Activated T-helper 2 cell treated with anti-CD3 and anti-CD28 coated beads, Interferon-gamma antibody, Interleukin-2, Interleukin-4, amounts not matched to agents 10 μg/mL and 5 μg/mL and 100 μg/mL, durations not matched to agents 14 hours and 24 hours and 36 hours (primary cell): ENCODE measurements at places on chromosomes 1 and 21. TPM values are rescaled to one million over a fixed set of nuclear protein-coding genes. Genes with fewer than 3 reads are reported as not detected.

DNA sequence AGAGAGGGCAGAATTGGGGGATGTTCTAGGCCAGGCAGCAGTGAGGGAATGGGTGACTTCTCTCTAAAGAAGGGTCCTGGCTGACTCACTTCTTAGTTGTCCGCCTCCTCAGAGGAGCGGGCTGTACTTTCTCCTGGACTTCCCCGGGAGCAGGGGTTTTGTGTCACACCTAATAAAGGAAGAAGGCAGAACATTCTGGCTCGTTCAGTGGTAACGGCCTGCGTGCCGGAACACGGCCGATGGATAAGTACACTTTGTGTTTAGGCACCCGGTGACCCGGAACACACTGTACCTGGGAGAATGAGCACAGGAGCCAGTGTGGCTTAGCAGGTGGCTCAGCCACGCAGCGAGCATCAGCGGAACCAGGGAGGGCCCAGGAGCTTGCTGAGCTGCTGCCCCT, 84.7 kb downstream of the FBXO2 start:
- no peaks in the 10 kb centered on the region for H3K36me3 ChIP-seq
- H3K27me3 ChIP-seq = no peaks in the 10 kb centered on the region
- H3K27ac ChIP-seq = no peak overlapping the region
- no peaks in the 10 kb centered on the region for H3K4me1 ChIP-seq
- no peak for DNase-seq

DNA sequence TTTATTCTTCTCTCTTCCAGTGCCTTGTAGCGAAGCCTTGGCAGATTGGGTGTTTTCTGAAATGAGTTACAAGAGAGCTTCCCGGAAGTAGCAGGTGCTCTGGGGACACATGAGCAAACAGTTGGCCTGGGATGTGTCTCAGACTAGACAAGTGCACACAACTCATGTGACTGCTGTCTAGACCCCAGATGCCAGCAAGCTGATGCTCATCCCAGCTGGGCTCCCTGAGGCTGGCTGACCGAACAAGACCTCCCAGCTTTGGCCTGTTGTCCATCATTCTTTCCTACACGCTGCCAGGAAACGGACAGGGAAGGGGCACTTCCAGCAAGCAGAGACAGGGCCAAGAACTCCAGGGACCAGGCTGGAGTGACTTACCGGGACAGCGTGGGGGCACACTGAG, 18.7 kb upstream of the CSF1 start:
- no peak overlapping the region for H3K4me3 ChIP-seq
- H3K27ac ChIP-seq = no peak overlapping the region
- no peaks in the 10 kb centered on the region for H3K27me3 ChIP-seq
- DNase-seq = no peak

GRCh38 chr1:107920561-107920960, 44.4 kb downstream of the VAV3 start:
- peaks cover 2% of the 10 kb centered on the region for H3K36me3 ChIP-seq
- H3K27me3 ChIP-seq = no peaks in the 10 kb centered on the region
- DNase-seq = no peak
- H3K27ac ChIP-seq = no peak overlapping the region

- no peak overlapping the region for H3K27ac ChIP-seq
- H3K4me1 ChIP-seq = no peaks in the 10 kb centered on the region
- DNase-seq = no peak
- no peak overlapping the region for H3K4me3 ChIP-seq
- H3K27me3 ChIP-seq = no peaks in the 10 kb centered on the region
- no peaks in the 10 kb centered on the region for H3K36me3 ChIP-seq
These were observed 9.5 kb upstream of the ASCL5 start for GRCh38 chr1:201136355-201137023.

- H3K27me3 ChIP-seq = no peaks in the 10 kb centered on the region
- H3K4me1 ChIP-seq = peaks cover 11% of the 10 kb centered on the region
- H3K36me3 ChIP-seq = peaks cover 31% of the 10 kb centered on the region
- H3K4me3 ChIP-seq = no peak overlapping the region
- H3K27ac ChIP-seq = no peak overlapping the region
These were observed 19.4 kb downstream of the LRP8 start for GRCh38 chr1:53308506-53308905.

- no peak for DNase-seq
- H3K36me3 ChIP-seq = peaks cover 5% of the 10 kb centered on the region
- H3K4me1 ChIP-seq = peaks cover 40% of the 10 kb centered on the region
- no peak overlapping the region for H3K4me3 ChIP-seq
- H3K27ac ChIP-seq = no peak overlapping the region
- H3K27me3 ChIP-seq = no peaks in the 10 kb centered on the region
These were observed 76.7 kb downstream of the GFI1 start for GRCh38 chr1:92409946-92410549.

GRCh38 chr21:45030682-45031570, 43.5 kb upstream of the ADARB1 start:
- H3K36me3 ChIP-seq = no peaks in the 10 kb centered on the region
- H3K4me3 ChIP-seq = no peak overlapping the region
- no peak overlapping the region for H3K27ac ChIP-seq
- no peak for DNase-seq
- no peaks in the 10 kb centered on the region for H3K4me1 ChIP-seq

DNA sequence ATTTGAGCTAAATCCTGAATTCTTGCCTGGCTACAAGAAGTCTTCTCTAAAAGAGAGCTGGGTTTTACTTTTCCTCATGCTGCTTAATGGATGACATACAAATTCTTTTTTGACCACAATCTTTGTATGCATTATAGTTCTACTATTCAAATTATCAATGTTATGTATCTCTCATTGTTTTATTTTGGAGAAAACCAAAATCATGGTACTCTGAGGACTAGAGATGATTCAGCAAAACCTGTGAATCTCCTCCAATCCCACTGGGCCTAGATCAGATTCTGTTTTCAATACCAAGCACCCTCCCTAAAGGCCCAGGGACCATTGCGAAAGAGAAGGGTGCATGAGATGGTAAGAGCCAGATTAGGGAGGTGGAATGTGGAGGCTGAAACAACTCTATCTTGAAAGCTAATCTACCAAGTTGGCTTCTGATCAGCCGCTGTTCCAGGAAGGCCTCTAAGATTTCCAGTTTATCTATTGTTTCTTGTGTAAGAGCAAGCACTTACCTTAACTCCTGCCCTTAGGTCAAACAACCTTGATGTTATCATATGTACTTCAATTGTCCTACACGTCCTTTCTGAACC, 547.2 kb downstream of the PLPP3 start:
- H3K4me3 ChIP-seq = no peak overlapping the region
- no peaks in the 10 kb centered on the region for H3K27me3 ChIP-seq
- H3K27ac ChIP-seq = no peak overlapping the region
- H3K36me3 ChIP-seq = no peaks in the 10 kb centered on the region

DNA sequence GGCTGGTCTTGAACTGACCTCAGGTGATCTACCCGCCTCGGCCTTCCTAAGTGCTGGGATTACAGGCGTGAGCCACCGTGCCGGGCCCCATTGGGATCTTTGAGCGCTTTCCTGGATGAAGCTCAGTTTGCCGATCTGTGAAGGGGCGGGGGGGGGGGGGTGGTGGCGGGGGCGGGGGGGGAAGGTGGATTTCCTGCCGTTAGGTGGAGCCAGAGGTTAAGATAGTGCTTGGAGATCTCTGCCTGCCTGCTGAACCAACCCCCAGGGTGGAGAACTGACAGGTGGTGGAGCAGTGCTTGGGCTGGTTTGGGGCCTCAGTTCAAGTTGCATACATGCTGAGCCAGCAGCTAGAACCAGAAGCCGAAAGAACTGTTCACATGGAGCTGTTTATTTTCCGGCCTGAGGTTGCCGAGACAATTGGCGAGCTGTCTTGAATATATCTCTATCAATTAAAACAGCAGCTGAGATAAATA, 1.7 kb downstream of the TMCC2 start:
- DNase-seq = peak; percentile 60
- H3K4me3 ChIP-seq = peak overlapping the region; percentile 97
- no peaks in the 10 kb centered on the region for H3K36me3 ChIP-seq

DNA sequence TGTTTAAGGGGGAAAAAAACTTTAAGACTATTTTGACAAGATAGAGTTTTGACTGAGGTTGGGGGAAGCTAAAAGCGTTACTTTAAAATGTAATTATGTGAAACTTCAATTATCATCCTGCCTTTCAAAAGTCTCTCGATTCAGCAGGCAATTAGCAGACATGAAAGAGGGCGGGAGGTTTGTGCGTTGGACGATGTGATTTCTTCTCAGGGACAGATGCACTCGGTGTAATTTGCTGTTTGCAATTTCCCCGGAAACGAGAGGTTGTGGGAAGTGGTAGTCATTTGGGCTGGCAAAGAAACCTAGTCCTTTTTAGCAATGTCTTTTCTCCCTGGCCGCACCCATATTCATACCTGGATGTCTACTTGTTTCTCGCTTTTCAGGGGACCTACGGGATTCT, 27.1 kb downstream of the KAZN start:
- H3K27ac ChIP-seq = no peak overlapping the region
- no peaks in the 10 kb centered on the region for H3K4me1 ChIP-seq
- H3K27me3 ChIP-seq = no peaks in the 10 kb centered on the region
- H3K36me3 ChIP-seq = no peaks in the 10 kb centered on the region
- no peak overlapping the region for H3K4me3 ChIP-seq

- peaks cover 3% of the 10 kb centered on the region for H3K4me1 ChIP-seq
- H3K27me3 ChIP-seq = peaks cover 20% of the 10 kb centered on the region
- H3K36me3 ChIP-seq = no peaks in the 10 kb centered on the region
- DNase-seq = peak; percentile 45
- H3K4me3 ChIP-seq = no peak within 1 kb of the TSS
These were observed at the start of gene MYOM3 for GRCh38 chr1:24111996-24112779. TSS of gene MYOM3 (minus strand) at chr1:24112135. CDS start at chr1:24108636, 3,499 bp downstream.

- no peak overlapping the region for H3K27ac ChIP-seq
- peaks cover 8% of the 10 kb centered on the region for H3K4me1 ChIP-seq
- no peak overlapping the region for H3K4me3 ChIP-seq
- no peaks in the 10 kb centered on the region for H3K36me3 ChIP-seq
These were observed 1.7 kb downstream of the ANKRD65 start for GRCh38 chr1:1419363-1419812.

- H3K27me3 ChIP-seq = peaks cover 38% of the 10 kb centered on the region
- H3K36me3 ChIP-seq = no peaks in the 10 kb centered on the region
- H3K4me3 ChIP-seq = no peak overlapping the region
- peaks cover 10% of the 10 kb centered on the region for H3K4me1 ChIP-seq
- no peak overlapping the region for H3K27ac ChIP-seq
- DNase-seq = no peak
These were observed 32.9 kb downstream of the PHC2 start for GRCh38 chr1:33397994-33398393.

DNA sequence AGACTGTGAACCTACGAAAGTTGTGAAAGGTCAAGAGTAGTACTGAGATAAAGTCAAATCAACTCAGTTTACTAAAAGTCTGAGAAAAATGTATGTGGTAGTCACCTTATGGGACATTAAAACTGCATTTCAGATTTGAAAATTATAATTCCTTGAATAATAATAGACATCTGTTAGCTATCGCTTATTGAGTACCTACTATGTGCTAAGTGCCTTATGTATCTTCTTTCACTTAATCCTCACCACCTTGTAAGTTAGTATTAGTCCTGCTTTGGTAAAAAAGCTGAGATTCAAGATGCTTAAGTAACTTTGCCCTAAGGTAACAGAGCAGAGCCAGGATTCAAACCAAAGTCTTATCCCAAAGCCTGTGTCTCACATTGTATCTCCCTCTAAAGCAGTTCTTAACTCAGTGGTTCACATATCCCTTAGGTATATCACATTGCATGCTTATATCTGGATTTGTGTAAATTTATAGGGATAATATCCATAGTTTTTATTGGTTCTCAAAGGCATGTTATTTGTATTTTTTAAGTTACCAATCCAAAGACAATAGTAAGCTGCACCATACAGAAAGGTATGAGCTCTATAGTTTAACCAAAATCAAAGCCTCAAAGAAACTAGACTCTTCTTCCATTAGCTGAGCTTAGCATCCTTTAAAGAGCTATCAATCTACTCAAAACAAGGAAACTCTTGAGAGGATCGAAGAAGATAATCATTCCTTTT, 865 bp downstream of the PIGC start:
- peak overlapping the region; percentile 87 for H3K27ac ChIP-seq
- DNase-seq = no peak
- H3K27me3 ChIP-seq = no peaks in the 10 kb centered on the region
- H3K36me3 ChIP-seq = peaks cover 37% of the 10 kb centered on the region

DNA sequence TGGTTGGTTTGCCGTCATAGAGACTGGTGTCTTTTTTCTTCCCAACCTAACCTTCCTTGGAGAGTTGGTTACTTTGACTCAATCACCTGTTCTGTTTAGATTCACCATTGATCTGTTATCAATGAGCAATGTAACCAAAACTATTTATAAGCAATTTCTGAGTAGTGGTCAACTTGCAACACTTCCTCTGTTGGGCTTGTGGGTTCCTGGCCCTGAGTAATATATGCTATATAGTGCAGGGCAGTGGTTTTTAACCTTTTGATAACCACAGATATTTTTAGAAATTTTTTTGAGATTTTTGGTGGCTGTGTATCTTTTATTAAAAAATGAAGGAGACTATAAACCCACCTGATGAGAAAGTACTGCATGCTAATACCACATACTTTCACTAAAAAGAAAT, 9.4 kb upstream of the XCL1 start:
- H3K4me1 ChIP-seq = peaks cover 4% of the 10 kb centered on the region
- peaks cover 17% of the 10 kb centered on the region for H3K27me3 ChIP-seq
- H3K36me3 ChIP-seq = peaks cover 2% of the 10 kb centered on the region
- no peak overlapping the region for H3K27ac ChIP-seq
- DNase-seq = no peak
- no peak overlapping the region for H3K4me3 ChIP-seq

GRCh38 chr1:18285538-18285924, 177.9 kb downstream of the IGSF21 start:
- no peak for DNase-seq
- H3K36me3 ChIP-seq = no peaks in the 10 kb centered on the region
- no peak overlapping the region for H3K27ac ChIP-seq
- H3K4me3 ChIP-seq = no peak overlapping the region
- peaks cover 2% of the 10 kb centered on the region for H3K27me3 ChIP-seq
- no peaks in the 10 kb centered on the region for H3K4me1 ChIP-seq

DNA sequence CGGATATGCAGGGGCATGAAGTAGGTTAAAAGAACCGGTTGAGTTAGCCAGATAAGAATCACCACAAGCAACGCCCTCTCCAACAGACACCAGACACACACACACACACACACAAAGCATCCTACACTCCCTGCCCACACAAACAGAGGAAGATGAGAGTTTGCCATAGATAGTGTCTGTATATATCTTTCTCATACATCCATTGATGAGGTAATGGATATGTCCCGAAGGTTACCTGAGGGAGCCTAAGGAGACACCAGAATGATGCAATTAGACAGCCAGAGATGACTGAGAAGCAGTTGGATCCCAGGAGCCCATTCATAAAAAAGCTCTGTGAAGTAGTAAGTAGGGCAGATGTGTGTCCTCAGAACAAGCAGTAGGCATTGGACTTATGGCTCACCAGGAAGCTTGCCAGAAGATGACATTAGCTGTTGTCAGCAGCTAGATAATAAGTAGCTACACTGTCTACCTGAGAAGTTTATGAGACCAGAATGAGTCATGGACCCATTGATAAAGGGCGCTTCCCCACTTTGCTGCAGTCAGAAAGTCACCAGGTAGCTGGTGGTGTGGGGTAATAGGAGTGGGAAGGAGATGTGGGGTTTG, 247.0 kb downstream of the KCNT2 start:
- DNase-seq = no peak
- H3K27me3 ChIP-seq = no peaks in the 10 kb centered on the region
- H3K27ac ChIP-seq = no peak overlapping the region
- no peaks in the 10 kb centered on the region for H3K4me1 ChIP-seq
- no peaks in the 10 kb centered on the region for H3K36me3 ChIP-seq

- peaks cover 12% of the 10 kb centered on the region for H3K36me3 ChIP-seq
- no peak overlapping the region for H3K27ac ChIP-seq
- no peaks in the 10 kb centered on the region for H3K27me3 ChIP-seq
- peaks cover 26% of the 10 kb centered on the region for H3K4me1 ChIP-seq
- no peak overlapping the region for H3K4me3 ChIP-seq
These were observed 20.9 kb downstream of the FGGY start for GRCh38 chr1:59317780-59318179.

The F5 gene
- 25.0 and 26.0 TPM in 2 replicates for total RNA-seq

The TMEM200B gene
- 0.44 and 0.46 TPM in 2 replicates for total RNA-seq

The SPRR4 gene
- not detected in 2 replicates for total RNA-seq

The SYNC gene
- not detected in 2 replicates for total RNA-seq

The PCBP3 gene
- total RNA-seq = 6.9 and 8.2 TPM in 2 replicates

The SLAMF7 gene
- 4.1 and 5.5 TPM in 2 replicates for total RNA-seq

The BMP8B gene
- 1.8 and 1.9 TPM in 2 replicates for total RNA-seq
